ENCODE measurements at places on chromosomes 5 and 9.

GRCh38 chr9:78314953-78315870, 18.3 kb downstream of the PSAT1 start:
- DNase-seq, result no peak
- H3K4me1 ChIP-seq, result no peaks in the 10 kb centered on the region
- H3K36me3 ChIP-seq, result peaks cover 78% of the 10 kb centered on the region
- no peak overlapping the region for H3K4me3 ChIP-seq
- peak overlapping the region; percentile 72 for H3K27ac ChIP-seq

DNA sequence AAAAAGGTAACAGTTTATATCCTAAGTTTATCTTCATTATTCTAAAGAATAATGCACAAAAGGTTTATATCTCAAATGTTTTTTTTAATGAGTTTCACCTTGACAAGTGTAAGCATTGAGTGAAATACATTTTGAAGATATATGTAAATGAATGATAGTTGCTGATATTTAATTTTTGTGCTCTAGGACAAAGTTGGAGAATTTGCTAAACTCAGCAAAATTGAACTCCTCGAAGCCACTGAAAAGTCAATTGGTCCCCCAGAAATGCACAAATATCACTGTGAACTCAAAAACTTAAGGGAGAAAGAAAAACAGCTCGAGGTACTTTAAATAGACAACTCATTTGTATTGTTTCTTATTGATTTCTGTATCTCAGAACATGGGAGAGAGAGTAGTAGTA, 19.5 kb downstream of the SMC5 start:
- no peaks in the 10 kb centered on the region for H3K27me3 ChIP-seq
- peaks cover 8% of the 10 kb centered on the region for H3K4me1 ChIP-seq
- no peak for DNase-seq
- H3K27ac ChIP-seq, result no peak overlapping the region

DNA sequence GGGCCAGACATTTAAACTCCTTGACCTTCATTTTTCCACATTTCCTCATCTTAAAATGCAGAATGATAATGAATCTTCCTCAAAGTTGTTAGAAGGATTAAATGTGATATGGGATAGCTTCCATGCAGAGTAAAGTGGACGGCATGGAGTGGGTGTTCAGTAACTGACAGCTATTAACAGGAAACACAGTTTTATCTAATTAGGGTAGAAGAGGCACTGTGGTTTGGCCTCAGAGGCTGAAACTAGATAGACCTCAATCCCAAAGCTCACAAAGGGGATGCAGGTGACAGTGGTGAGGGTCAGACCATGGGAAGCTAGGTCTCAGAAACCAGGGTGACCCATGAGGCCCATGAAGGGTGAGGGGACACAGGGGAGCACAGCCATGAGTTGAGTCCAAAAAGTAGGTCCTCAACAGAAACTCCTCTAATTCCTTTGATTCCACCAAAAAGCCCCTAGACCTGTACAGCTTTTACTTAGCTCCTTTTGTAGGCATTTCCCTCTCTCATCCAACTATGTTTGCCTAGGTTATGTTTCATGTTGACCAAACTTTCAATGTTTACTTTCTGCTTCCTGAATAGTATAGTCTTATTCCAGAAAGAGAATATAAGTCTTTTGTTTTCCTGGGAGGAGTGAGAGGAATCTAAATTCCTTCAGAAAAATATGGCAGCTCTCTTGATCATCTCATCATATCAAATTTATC, 27.9 kb upstream of the GLDC start:
- H3K27me3 ChIP-seq, result no peaks in the 10 kb centered on the region
- H3K4me3 ChIP-seq, result no peak overlapping the region
- no peak overlapping the region for H3K27ac ChIP-seq
- H3K36me3 ChIP-seq, result no peaks in the 10 kb centered on the region

- no peak for DNase-seq
- no peak overlapping the region for H3K4me3 ChIP-seq
- no peaks in the 10 kb centered on the region for H3K4me1 ChIP-seq
- no peaks in the 10 kb centered on the region for H3K36me3 ChIP-seq
Observed at GRCh38 chr9:118575341-118576070, 793.7 kb downstream of the BRINP1 start.

DNA sequence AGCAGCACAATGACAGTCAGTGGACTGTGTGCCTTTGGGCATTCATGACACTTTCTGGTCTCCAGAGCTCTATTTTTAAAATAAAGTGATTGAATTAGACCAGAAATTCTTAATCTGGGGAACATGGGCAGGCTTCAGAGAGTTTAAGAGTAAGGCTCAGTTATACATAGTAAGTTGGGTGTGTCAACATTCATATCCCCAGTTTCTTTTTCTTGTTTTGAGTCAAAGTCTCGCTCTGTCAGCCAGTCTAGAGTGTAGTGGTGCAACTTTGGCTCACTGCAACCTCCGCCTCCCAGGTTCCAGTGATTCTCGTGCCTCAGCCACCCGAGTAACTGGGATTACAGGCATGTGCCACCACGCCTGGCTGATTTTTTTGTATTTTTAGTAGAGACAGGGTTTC, 13.7 kb upstream of the KIF4B start:
- no peak overlapping the region for H3K4me3 ChIP-seq
- no peaks in the 10 kb centered on the region for H3K36me3 ChIP-seq
- H3K27ac ChIP-seq, result no peak overlapping the region
- DNase-seq, result no peak

DNA sequence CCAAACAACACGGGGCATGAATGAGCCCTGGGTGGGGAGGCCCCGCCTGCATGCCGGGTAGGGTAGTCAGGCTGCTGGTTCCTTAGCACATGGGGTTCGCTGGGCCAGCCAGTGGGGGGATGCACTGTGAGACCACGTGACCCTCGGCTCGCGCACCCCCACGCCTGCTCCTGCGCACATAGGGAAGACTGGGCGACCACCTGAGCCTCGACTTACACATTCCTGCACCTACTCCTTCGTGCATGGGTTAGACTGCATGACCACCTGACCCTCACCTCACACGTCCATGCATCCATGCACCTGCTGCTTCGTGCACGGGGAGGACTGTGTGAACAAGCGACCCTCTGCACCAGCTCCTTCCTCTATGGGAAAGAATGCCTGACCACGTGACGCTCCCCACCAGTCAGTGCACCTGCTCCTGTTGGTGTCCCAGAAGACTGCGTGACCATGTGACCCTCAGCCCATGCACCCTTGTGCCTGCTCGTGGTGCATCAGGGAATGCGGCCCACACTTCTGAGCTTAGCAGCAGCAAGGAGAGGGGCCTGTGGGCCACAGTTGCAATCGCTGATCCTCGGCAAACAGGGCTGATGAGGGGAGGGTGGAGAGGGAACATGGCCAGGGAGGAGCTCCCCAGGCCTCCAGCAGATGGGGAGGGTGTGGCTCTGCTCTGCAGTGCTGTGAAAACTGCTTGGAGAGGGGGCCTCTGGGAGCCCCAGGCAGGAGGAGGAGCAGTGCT, 18.1 kb downstream of the LPCAT1 start:
- no peak overlapping the region for H3K27ac ChIP-seq
- no peak for DNase-seq
- H3K4me3 ChIP-seq, result no peak overlapping the region
- peaks cover 14% of the 10 kb centered on the region for H3K4me1 ChIP-seq

DNA sequence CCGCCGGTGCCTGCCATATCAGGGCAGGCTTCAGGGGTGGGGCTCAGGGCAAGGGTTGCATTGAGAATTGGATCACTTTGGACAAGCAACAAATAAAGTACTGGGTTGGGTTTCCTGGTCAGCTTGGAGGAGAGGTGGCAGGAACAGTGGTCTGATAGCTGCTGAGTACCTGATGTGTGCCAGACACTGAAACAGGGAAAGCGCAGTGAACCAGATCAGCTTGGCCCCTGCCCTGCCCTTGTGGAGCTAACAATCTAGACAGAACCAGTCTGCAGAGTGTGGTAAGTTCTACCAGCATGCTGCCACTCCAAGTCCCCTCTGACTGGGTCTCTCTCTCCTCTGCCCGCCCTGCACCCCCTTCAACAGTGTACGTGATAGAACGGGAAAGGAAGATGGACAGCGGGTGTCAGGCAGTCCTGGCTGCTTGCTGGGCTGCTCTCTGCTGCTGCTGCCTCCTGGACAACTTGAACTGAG, 53.4 kb downstream of the CYSTM1 start:
- no peaks in the 10 kb centered on the region for H3K4me1 ChIP-seq
- H3K36me3 ChIP-seq, result no peaks in the 10 kb centered on the region
- H3K27me3 ChIP-seq, result peaks cover 8% of the 10 kb centered on the region
- no peak for DNase-seq
- H3K4me3 ChIP-seq, result no peak overlapping the region

DNA sequence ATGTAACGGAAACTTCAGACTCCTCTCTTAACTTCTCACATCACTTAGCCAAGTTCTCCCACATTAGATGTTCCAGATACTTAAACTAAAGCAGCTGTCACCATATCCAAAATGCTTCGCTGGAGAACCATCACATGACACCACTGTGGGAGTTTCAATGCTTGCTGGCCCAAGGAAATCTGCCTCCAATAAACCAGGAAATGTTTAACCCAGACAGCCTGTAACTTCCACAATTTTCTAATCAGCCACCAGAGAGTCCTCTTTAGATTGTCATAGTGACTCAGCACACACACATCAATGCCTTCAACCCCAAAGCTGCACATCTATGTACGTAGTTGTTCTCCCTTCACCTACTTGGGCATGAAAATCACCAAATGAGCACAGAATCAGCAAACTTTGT, 118.7 kb downstream of the LPAR1 start:
- no peaks in the 10 kb centered on the region for H3K27me3 ChIP-seq
- H3K4me1 ChIP-seq, result no peaks in the 10 kb centered on the region
- no peak overlapping the region for H3K4me3 ChIP-seq
- DNase-seq, result no peak

- no peaks in the 10 kb centered on the region for H3K4me1 ChIP-seq
- peaks cover 7% of the 10 kb centered on the region for H3K27me3 ChIP-seq
- H3K27ac ChIP-seq, result no peak overlapping the region
- H3K4me3 ChIP-seq, result no peak overlapping the region
- no peak for DNase-seq
- no peaks in the 10 kb centered on the region for H3K36me3 ChIP-seq
Observed at GRCh38 chr9:115098226-115098965, 19.6 kb downstream of the TNC start.

- H3K36me3 ChIP-seq, result no peaks in the 10 kb centered on the region
- DNase-seq, result no peak
- no peaks in the 10 kb centered on the region for H3K4me1 ChIP-seq
- no peak overlapping the region for H3K27ac ChIP-seq
Observed at GRCh38 chr5:19555436-19555835, 432.6 kb downstream of the CDH18 start.

DNA sequence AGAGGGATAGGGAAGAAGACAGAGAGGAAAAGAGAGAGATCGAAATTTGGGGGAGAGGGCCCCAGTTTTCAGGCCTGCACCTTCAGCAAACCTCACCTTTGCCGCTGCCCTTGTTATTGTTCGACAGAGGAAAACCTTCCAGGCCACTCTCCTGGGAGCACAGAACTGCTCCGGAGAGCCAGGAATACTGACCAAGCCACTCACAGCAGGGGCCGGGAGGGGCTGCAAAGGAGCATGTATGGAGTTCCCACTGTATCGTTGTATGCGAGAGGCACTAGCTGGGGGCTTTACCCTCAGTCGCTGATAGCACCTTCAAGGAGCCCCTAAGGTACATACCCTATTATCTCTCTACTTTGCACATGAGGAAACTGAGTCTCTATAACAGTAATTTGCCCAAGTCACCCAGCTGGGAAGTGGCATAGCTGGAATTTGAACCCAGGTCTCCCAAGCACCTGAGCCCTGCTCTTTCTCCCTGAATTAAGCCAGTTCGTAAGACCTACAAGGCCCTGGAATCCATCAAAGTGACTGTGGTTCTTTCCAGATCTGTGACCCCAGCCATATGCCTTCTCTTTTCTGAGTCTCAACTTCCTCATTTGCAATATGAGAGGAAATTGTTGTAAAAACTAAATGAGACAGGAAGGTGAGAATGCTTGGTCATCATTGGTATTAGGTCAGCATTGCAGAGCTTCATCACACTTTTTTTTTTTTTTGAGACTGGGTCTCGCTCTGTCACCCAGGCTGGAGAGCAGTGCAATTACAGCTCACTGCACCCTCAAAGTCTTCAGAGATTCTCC, 21.0 kb upstream of the FOXE1 start:
- no peak overlapping the region for H3K27ac ChIP-seq
- no peak overlapping the region for H3K4me3 ChIP-seq
- no peaks in the 10 kb centered on the region for H3K4me1 ChIP-seq
- DNase-seq, result no peak
- H3K27me3 ChIP-seq, result peaks cover 30% of the 10 kb centered on the region
- no peaks in the 10 kb centered on the region for H3K36me3 ChIP-seq

DNA sequence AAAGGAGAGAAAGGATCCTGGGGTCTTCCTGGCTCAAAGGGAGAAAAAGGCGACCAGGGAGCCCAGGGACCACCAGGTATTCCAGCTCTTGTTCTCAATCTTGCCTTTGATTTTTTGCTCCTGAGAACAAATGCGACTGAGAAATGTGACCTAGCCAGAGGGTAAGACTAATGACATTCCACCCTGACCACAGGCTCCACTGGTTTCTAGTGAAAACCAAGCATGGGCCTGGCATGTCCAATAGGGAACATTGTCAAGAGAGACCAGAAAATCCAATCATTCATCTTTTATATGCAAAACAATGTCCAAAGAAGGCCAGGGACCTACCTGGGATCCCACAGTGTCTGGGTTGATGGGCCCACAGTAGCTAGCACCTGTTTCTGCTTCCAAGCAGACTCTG, 50.3 kb upstream of the TGFBR1 start:
- DNase-seq, result no peak
- no peak overlapping the region for H3K27ac ChIP-seq
- H3K36me3 ChIP-seq, result peaks cover 27% of the 10 kb centered on the region

- no peak overlapping the region for H3K27ac ChIP-seq
- H3K4me3 ChIP-seq, result no peak overlapping the region
- H3K36me3 ChIP-seq, result no peaks in the 10 kb centered on the region
Observed at GRCh38 chr9:26066237-26066636, 388.0 kb upstream of the TUSC1 start.

- H3K36me3 ChIP-seq, result no peaks in the 10 kb centered on the region
- no peak overlapping the region for H3K27ac ChIP-seq
- H3K4me1 ChIP-seq, result no peaks in the 10 kb centered on the region
- no peak overlapping the region for H3K4me3 ChIP-seq
- peaks cover 3% of the 10 kb centered on the region for H3K27me3 ChIP-seq
Observed at GRCh38 chr9:108607607-108608006, 248.2 kb downstream of the ACTL7B start.

DNA sequence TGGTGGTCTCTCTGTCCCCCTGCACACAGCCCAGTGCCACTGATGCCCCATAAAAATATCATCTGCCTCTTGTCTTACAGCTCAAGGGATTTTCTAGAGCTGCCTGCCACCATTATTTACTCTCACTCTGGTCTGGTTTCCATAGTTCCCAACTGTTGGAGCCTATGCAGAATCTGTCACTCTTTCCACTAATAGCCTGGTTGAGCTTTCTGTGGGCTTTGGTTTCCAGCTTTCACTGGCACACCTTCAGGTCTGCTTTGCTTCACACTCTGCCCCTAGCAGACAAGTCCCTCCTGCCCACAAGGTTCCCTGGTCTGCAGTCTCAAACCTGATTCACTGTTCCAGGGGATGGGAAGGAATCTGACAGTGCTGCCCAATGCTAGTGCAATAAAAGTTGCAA, 103.0 kb upstream of the FTMT start:
- no peak overlapping the region for H3K4me3 ChIP-seq
- no peaks in the 10 kb centered on the region for H3K27me3 ChIP-seq
- H3K36me3 ChIP-seq, result no peaks in the 10 kb centered on the region
- H3K4me1 ChIP-seq, result no peaks in the 10 kb centered on the region

GRCh38 chr5:141182248-141182647, at the start of gene PCDHB16:
PCDHB16 (plus strand) TSS chr5:141182387; CDS start chr5:141182560, 173 bp downstream.
- no peaks in the 10 kb centered on the region for H3K4me1 ChIP-seq
- peaks cover 7% of the 10 kb centered on the region for H3K36me3 ChIP-seq
- H3K4me3 ChIP-seq, result no peak within 1 kb of the TSS
- H3K27me3 ChIP-seq, result peaks cover 1% of the 10 kb centered on the region

- no peaks in the 10 kb centered on the region for H3K4me1 ChIP-seq
- no peaks in the 10 kb centered on the region for H3K36me3 ChIP-seq
- DNase-seq, result no peak
- H3K27ac ChIP-seq, result no peak overlapping the region
Observed at GRCh38 chr9:75369989-75370388, 281.7 kb downstream of the OSTF1 start.

Measured in activated CD8-positive, alpha-beta T cell treated with anti-CD3 and anti-CD28 coated beads, Interleukin-2, amount 10 ng/mL, durations not matched to agents 7 days and 5 days (primary cell).